ENCODE measurements at places on chromosomes 12 and 14.

DNA sequence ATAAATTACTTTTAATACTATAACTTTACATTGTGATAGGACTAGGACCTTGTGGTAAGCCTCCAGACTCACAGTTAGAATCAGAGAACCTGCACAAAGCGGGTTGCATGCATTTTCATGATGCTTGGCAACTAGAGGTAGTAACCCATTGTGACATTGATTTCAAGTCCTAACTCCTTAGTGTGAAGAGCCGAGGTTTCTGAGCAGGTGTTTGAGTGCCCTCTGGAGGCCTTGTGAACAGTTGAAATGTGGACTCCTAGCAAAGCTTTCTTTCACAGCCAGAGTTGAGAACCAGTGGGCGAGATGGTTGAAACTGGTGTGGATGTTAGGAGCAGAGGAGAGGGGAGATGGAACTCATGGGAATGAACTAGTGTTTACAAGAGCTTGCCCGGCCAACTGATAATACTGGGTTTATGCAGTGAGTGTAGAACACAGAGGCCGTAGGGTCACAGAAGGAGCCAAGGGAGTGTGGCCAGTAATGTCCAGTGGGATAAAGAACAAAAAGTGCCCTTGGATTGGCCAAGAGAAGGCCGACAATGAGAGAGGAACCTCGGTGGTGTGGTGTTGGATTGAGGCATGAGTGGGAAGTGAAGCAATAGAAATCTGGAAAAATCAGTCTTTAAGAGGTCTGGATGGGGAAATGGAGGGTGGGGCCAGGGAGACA, 10.9 kb downstream of the ZNF664 start:
- peak; percentile 60 for DNase-seq

- no peak for DNase-seq
These were observed 2.1 kb upstream of the FAIM2 start for GRCh38 chr12:49905718-49906314.

- no peak for DNase-seq
These were observed 11.1 kb downstream of the DCN start for GRCh38 chr12:91171476-91171875.

- no peak for DNase-seq
These were observed 58.4 kb downstream of the CCDC85C start for GRCh38 chr14:99545586-99545985.

DNA sequence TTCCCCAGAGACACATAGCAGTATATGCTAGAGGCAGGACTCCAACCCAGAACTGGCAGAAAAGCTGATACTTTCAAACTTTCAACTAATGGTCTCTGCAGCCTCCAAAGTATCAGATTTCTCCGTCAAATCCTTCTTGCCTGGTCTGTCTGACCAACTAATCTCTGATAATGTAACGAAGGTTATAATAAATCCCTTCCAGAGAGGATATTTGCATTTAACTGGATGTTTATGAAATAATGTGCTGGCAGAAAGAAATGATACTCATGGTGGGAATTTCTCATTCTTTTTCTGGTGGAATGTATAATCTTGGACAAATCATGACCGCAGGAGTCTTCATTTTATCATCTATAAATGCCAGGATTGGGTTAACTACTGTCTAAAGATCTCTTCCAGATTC, 860.3 kb downstream of the DIO2 start:
- no peak for DNase-seq

DNA sequence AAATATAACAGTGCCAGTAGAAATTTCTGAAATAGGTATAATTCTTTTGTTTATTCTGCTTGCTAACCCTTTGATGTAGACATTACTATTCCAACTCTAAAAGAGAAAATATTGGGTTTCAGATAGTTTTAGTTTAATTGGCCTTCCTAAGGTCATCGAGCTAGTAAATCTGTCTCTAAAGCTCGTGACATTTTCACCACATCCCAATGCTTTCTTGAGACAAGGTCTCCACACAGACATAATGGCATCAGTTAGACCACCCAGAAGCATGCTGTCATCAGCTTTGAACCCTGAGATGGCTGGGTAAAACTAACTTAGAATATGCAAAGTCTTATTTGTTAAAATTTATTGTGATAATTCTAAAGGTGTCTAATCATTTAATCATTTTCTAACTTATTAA, 52.0 kb downstream of the PIK3C2G start:
- DNase-seq, result no peak

DNA sequence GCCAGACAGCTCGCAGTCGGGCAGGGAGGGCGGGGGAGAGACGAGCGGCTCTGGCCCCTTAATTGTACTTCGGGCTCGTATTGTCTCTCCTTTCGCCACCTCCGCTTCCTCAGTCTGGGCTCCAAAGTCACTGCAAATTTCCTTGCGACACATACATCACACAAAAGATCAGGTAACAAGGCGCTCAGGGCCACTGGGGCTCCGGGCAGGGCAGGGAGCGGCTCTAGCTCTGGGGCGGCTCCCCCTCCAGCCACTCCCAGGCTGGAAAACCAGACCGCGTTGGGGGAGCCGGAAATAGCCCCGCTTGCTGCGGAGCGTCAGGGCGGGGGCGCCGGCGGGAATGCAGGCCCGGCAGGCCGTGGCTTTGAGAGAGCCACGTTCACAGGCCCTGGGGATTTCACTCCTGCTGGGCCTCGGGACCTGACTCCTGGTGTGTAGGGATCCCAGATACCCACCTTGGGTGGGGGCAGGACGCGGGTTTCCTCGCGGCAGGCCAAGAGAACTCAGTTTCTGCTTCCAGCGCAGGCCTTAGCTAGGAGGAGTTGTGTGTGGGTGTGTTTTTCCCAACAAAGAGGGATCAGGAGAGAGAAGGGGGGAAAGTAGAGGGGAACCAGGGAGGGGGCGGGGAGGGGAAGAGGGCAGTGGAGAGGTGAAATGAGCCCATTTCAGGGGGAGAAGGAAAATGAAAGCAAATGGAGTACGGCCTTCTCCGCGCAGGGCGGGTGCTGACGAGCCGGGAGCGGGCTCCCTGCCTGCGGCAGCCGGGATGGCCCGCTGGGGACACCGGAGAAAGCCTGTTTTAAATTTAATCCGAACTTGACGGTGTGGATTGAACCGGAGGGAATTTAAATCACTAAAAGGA, 4.4 kb upstream of the HOXC9 start:
- no peak for DNase-seq

DNA sequence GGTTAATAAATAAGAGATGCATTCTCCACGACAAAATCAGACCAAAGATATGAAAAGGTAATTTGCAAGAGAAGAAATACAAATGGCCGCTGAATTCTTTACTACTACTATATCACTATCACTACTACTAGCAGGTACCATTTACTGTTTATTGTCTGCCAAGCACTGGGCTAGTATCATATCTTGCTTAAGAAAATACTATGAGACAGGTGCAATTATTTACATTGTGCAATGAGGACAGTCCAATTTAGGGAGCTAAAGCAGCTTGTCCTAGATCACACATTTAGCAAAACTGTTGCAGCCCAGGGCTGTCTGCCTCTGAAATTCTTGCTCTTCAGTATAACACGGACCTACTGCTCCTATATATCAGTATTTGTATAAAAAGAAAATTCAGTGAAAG, 52.8 kb downstream of the CRADD start:
- no peak for DNase-seq

DNA sequence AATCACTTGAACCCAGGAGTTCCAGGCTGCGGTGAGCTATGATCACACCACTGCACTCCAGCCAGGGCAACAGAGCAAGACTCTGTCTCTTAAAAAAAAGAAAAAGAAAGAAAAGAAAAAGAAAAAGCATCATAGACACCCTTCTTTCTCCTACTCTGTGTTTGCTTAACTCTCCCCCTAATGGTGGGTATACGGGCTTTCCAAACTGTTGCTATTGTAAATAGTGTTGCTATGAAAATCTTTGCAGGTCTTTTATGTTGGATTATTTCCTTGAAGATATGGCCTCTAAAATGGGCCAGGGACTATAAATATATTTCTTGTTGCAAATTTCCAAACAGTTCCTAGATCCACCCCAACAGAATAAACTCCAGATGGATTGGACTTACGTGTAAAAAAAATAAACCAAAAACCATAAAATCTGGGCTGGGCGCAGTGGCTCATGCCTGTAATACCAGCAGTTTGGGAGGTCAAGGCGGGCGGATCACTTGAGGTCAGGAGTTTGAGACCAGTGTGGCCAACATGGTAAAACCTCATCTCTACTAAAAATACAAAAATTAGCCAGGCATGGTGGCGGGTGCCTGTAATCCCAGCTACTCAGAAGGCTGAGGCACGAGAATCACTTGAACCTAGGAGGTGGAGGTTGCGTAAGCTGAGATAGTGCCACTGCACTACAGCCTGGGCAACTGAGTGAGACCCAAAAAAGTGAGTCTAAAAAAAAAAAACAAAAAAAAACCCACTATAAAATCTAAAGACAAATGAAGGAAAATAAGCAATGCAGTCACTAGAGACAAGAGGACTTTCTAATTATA, 25.9 kb downstream of the NFKBIA start:
- no peak for DNase-seq

DNA sequence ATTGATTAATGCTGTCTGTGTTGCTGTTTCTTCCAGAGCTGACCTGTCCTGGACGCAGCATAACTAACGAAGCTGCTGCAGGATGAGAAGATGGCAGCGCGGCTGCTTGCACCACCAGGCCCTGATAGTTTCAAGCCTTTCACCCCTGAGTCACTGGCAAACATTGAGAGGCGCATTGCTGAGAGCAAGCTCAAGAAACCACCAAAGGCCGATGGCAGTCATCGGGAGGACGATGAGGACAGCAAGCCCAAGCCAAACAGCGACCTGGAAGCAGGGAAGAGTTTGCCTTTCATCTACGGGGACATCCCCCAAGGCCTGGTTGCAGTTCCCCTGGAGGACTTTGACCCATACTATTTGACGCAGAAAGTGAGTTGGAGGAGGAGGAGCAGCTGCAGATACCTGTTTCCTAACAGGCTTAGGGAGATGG, 71.7 kb downstream of the SCN8A start:
- DNase-seq, result no peak

GRCh38 chr12:120190386-120190785, 4.1 kb downstream of the GCN1 start:
- no peak for DNase-seq

- no peak for DNase-seq
These were observed 461.1 kb downstream of the LRIG3 start for GRCh38 chr12:58459191-58459590.

DNA sequence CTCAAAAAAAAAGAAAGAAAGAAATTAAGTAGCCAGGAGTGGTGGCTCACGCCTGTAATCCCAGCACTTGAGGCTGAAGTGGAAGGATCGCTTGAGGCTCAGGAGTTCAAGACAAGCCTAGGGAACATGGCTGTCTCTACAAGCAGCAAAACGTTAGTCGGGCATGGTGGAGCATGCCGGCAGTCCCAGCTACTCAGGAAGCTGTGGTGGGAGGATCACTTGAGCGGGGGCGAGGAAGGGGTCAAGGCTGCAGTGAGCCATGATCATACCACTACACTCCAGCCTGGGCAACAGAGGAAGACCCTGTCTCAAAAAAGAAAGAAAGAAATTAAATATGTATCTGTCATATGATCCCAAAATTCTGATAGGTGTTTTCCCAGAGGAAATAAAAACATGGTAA, 5.3 kb downstream of the RAD52 start:
- DNase-seq, result no peak

GRCh38 chr12:83664650-83665049, 977.9 kb downstream of the TMTC2 start:
- DNase-seq, result no peak

DNA sequence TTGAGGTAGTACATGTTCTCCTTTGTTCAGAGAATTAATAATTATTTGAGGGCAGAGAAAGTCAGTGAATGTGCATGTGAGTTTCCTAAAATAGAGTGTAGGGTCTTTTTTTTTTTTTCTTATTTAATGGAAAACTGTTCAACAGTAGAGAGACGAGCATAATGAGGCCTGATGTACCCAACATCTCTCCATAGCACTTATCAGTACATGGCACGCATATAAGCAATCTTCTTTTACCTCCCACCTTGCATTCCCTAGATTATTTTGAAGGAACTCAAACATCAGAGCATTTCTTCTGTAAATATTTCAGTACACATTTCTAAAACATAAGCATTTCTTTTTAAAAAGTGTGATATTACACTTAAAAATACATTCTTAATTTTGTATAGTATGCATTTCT, 87.8 kb downstream of the KTN1 start:
- no peak for DNase-seq

GRCh38 chr14:102873546-102874061, 48.9 kb upstream of the AMN start:
- no peak for DNase-seq

DNA sequence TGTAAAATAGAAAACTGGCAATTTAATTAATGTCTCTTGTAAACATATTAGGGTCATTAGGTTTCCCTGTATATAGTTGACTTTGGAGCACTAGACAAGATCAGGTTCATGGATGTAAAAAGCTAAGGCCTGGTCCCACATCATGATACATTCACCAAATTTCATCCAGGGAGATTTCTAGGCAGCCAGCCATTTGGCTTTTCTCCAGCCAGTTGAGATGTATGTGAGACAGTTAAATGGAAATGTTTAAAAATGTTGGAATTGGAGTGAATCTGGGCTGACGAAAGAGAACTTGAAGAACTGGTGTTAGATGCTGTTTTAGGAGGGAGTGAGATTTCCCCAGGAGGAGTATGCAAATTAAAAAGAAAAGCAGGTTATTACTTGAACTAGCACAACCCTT, 41.8 kb upstream of the CLEC14A start:
- no peak for DNase-seq

- DNase-seq, result no peak
These were observed 11.8 kb downstream of the BEGAIN start for GRCh38 chr14:100575266-100575995.

DNA sequence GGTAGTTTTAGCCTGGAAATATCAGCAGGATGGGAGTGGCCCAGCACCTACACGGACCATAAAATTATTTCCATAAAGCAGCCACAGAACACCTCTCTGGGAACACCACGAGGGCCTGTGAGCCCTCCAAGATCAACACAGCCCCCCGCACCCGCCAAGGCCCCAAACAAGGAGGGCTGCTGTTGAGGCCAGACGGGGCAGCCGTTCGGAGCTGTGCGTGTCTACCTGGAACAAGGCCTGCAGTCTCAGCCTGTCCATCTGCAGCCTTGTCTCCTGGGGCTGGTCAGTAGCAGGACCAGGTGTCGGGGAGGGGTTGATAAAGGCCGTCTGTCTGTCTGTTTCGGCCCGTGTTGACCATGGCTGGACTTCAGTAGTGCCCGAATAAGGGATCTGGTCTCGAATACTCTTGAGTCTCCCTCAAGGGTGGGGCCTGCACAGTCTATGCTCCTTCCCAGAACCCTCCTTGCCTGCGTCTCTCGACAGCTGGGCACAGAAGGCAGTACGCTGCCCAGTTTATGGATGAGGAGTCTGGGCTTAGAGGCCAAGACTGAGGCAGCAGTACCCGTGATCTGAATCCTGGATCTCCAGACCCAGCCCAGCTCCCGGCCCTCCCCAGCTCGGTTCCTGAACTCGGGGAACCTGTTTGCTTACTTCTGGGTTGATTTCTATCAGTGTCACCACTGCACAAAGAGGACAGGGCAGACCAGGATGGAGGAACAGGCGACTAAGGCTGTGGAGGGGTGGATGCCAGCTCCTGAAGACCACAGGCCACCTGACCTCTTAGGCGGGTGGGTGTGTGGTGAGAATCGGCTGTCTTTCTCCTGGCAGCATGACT, 23.1 kb upstream of the DLK1 start:
- no peak for DNase-seq

- no peak for DNase-seq
These were observed 245.7 kb downstream of the RAD51B start for GRCh38 chr14:68065322-68065721.

Data from CD4-positive, alpha-beta T cell treated with Interleukin-4 for 4 hours (primary cell).